DND-41 (cell line): ENCODE measurements at places on chromosomes 11 and 22.
A peak's percentile ranks its signal among the peaks of the same experiment; 100 is the strongest.

DNA sequence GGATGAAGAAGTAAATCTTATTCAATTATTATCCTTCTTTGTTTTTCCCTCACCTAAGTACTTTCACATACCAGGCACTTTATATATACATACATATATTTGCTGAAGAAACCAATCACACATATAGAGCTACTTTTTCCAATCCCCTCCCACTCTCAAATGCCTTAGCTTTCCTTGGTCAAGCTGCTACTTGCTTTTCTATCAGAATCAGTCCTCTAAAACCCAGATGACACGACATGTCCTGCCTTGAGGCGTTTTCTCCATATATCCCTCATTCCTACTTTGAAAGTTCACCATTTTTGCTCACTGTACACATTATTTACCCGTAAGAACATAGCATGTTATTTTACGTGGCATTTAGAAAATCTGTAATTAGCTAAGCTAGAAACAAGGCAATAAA lies 5.4 kb downstream of the RAB38 start:
- H3K4me1 ChIP-seq: no peaks in the 10 kb centered on the region
- DNase-seq: no peak
- H3K4me3 ChIP-seq: no peak overlapping the region
- H3K27ac ChIP-seq: no peak overlapping the region

GRCh38 chr22:27474112-27474571 lies 327.4 kb downstream of the MN1 start:
- DNase-seq: no peak
- no peak overlapping the region for H3K4me3 ChIP-seq
- no peak overlapping the region for H3K27ac ChIP-seq
- peaks cover 2% of the 10 kb centered on the region for H3K27me3 ChIP-seq
- no peaks in the 10 kb centered on the region for H3K36me3 ChIP-seq

GRCh38 chr11:17933708-17934107 lies 79.1 kb downstream of the SERGEF start:
- H3K4me3 ChIP-seq: no peak overlapping the region
- no peaks in the 10 kb centered on the region for H3K27me3 ChIP-seq
- no peaks in the 10 kb centered on the region; the same call in 1 of the 2 replicates for H3K36me3 ChIP-seq
- no peaks in the 10 kb centered on the region for H3K4me1 ChIP-seq
- no peak overlapping the region for H3K27ac ChIP-seq

- H3K27me3 ChIP-seq: peaks cover 10% of the 10 kb centered on the region
- no peak for DNase-seq
- H3K27ac ChIP-seq: no peak overlapping the region
These were observed 46.8 kb downstream of the ARHGAP32 start for GRCh38 chr11:129145276-129145675.

- no peak overlapping the region for H3K27ac ChIP-seq
- peaks cover 13% of the 10 kb centered on the region for H3K27me3 ChIP-seq
- H3K36me3 ChIP-seq: no peaks in the 10 kb centered on the region
These were observed 93.8 kb downstream of the TRIM29 start for GRCh38 chr11:120044011-120044675.

DNA sequence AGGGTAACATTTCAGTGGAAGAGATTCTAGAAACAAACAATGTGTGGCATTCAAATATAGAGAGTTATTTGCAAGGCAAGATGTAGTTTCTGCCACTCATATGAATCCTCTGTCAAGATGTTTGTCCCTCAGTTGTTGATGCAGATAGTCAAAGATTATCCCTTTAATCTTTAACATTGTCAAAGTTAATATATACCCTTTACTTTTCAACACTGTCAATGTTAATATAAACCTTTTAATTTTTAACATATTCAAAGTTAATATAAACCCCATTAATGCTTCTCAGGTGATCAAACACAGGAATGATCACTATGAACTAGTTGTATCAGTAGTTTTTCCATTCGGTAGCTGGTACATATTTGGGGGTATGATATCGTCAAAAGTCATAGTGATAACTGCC lies 51.9 kb upstream of the PICALM start:
- H3K27me3 ChIP-seq: peaks cover 21% of the 10 kb centered on the region
- H3K4me3 ChIP-seq: no peak overlapping the region
- no peak for DNase-seq

DNA sequence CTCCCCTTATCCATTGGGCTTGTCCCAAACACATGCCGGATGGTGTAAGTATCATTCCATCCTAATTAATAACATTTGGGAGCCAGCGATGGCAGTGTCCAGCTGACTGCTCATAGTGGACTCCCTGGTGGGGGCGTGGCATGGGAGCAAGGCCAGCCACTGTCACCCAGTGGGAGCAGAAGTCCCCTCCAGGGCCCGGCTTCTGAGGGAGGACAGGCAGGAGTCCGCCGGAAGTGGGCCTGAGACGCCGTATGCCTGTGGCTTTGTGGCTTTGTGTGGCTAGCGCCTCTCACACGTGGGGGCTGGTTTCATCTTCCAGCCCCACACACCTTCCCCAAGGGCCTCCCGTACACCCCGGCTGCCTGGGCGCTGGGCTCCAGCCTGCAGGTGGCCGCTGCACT lies 124.5 kb downstream of the KCNQ1 start:
- no peak for DNase-seq
- H3K36me3 ChIP-seq: no peaks in the 10 kb centered on the region
- no peaks in the 10 kb centered on the region for H3K27me3 ChIP-seq
- no peak overlapping the region for H3K4me3 ChIP-seq

DNA sequence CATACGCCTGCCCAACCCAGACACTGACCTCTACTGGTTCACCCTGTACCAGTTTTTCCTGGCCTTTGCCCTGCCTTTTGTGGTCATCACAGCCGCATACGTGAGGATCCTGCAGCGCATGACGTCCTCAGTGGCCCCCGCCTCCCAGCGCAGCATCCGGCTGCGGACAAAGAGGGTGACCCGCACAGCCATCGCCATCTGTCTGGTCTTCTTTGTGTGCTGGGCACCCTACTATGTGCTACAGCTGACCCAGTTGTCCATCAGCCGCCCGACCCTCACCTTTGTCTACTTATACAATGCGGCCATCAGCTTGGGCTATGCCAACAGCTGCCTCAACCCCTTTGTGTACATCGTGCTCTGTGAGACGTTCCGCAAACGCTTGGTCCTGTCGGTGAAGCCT lies 2.2 kb downstream of the MCHR1 start:
- peak overlapping the region; percentile 86 for H3K27ac ChIP-seq
- H3K27me3 ChIP-seq: no peaks in the 10 kb centered on the region
- no peak for DNase-seq
- H3K4me1 ChIP-seq: peaks cover 39% of the 10 kb centered on the region
- H3K4me3 ChIP-seq: no peak overlapping the region

GRCh38 chr22:25942856-25943411 lies 200.9 kb downstream of the MYO18B start:
- H3K4me1 ChIP-seq: no peaks in the 10 kb centered on the region
- no peaks in the 10 kb centered on the region for H3K36me3 ChIP-seq
- peaks cover 3% of the 10 kb centered on the region for H3K27me3 ChIP-seq
- DNase-seq: no peak
- no peak overlapping the region for H3K27ac ChIP-seq
- no peak overlapping the region for H3K4me3 ChIP-seq

GRCh38 chr11:93817426-93818348 lies 32.7 kb downstream of the VSTM5 start:
- no peak overlapping the region for H3K27ac ChIP-seq
- H3K27me3 ChIP-seq: no peaks in the 10 kb centered on the region
- H3K4me3 ChIP-seq: no peak overlapping the region
- DNase-seq: no peak

DNA sequence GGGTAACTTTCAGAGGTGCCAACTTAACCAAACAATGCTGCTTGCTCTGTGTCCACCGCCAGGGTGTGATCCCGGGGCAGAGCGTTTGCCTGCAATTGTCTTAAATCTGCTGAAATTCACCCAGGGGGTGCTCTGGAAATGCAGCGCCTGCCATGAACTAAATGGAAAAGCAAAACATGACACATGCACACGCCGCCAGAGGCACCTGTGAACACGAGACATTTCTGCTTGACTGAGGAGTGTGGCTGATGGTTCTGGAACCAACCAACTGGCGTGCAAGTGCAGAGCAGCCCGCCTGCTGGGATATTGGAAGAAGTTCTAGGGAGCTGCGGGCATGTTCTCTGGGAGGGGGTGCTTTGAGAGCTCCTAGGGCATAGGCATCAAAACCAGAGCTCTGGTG lies 30.4 kb downstream of the DSCAML1 start:
- H3K4me1 ChIP-seq: no peaks in the 10 kb centered on the region
- H3K27me3 ChIP-seq: no peaks in the 10 kb centered on the region
- DNase-seq: no peak
- peaks cover 10% of the 10 kb centered on the region for H3K36me3 ChIP-seq
- no peak overlapping the region for H3K27ac ChIP-seq

DNA sequence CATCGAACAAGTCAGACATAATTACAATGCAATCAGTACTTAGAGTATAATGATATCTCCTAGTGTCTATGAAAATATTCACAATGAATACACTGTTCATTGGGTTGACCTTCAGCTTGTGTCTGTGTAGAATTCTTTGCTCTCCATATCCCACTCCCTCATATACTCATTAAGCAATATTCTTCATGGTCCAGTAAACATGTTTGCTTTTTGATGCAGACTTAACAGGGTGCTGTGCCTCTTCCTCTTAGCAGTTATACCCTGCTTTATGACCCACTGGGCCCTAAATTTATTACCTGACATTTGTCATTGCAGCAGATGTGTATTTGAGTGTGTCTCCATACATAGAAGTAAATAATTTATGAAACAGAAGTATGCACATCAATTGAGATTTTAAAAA lies 352.5 kb upstream of the CCDC179 start:
- H3K4me1 ChIP-seq: no peaks in the 10 kb centered on the region
- no peak for DNase-seq
- H3K36me3 ChIP-seq: no peaks in the 10 kb centered on the region
- no peaks in the 10 kb centered on the region for H3K27me3 ChIP-seq
- no peak overlapping the region for H3K4me3 ChIP-seq
- no peak overlapping the region for H3K27ac ChIP-seq

DNA sequence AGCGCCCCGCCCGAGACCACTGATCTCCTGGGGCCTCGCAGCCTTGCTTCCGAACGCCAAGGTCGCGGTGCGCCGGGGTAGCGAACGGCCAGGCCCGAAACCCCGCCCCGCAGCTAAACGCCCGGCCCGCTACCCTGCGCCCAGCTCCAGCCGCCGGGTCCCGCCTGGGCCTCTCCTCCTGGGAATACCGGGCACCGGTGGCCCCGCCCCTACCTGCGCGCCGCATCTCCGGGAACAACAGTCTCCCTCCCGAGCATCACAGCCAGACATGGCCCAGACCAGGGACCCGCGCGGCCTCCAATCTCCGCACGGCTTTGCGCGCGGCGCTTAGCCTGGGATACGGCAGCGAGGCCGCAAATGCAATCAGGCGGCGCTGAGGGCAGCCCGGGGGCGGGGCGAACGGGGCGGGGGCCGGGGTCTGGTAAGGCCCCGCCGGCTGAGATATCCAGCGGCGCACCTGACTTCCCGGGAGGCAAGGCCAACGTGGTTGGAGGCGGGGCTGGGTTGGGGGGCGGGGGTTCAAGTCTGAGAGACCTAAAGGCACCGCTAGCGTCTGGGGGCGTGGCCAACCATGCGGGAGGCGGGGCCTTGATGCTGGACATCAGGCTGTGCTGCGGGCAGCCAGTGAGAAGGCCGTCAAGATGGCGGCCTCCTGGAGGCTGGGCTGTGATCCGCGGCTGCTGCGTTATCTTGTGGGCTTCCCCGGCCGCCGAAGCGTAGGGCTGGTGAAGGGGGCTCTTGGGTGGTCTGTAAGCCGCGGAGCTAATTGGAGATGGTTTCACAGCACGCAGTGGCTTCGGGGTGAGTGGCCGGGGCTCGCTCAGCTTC lies at the start of the genes APIP and PDHX:
TSS of gene APIP (minus strand) at position 365 of the 828 bp plus-strand sequence. CDS start at position 270, 95 bp downstream.
TSS of gene PDHX (plus strand) at position 604 of the 828 bp plus-strand sequence. CDS start at position 642, 38 bp downstream.
- peaks cover 16% of the 10 kb centered on the region for H3K36me3 ChIP-seq
- peak within 1 kb of the TSS; percentile 94 for H3K4me3 ChIP-seq

GRCh38 chr11:135019899-135020298 lies 607.9 kb upstream of the B3GAT1 start:
- no peaks in the 10 kb centered on the region for H3K4me1 ChIP-seq
- H3K27ac ChIP-seq: no peak overlapping the region
- H3K36me3 ChIP-seq: no peaks in the 10 kb centered on the region
- no peak overlapping the region for H3K4me3 ChIP-seq

DNA sequence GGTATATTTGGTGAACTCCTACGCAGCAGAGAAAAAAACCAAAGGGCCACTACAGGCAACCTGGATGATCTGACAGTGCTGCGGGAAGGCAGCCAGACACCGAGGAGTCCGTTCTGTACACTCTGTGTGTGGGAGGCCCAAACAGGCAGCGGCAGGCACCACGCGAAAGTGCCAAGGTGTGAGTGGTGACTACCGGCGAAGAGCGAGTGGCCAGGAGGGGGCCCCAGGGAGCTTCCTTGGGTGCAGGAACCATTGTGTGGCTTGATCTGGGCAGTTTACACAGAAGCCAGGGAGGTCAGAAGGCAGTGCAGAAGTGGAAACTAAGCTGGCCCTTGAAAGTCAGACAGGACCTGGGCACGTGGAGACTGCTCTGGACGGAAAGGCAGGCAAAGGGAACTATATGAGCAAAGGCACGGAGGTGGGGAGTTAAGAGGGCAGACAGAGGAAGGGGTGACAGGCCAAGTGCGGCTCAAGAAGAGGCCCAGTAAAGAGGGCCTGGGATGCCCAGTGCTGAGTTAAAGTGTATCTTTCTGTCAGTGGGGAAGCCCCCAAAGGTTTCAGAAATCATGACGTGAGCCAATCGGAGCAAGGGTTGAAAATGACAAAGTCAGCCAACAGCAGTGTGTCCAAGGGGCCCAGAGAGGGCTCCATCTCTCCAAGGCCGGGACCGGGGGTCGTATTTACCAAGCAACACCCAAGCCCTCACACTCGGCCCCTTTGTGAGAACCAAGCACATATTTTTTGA lies 10.6 kb downstream of the TMEM184B start:
- H3K27ac ChIP-seq: no peak overlapping the region
- no peaks in the 10 kb centered on the region for H3K4me1 ChIP-seq

DNA sequence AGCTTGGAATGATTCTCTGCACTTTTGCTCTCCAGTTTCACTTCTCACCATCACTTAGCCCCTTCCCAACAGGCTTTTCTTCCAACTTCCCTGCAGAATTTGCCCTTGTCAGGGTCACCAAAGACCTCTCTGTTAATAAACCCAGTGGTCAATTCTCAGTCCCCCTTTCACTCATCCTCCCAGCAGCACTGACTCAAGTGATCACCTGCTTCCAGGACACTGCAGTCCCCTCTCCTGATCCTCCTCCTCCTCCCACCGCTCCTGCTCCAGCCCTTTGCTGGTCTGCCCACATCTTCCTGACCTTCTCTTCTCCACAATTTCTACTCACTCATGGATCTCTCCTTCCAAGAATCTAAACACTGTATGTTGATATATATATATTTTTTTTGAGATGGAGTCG lies 57.9 kb downstream of the SHISAL1 start:
- DNase-seq: no peak
- H3K4me1 ChIP-seq: no peaks in the 10 kb centered on the region
- no peaks in the 10 kb centered on the region for H3K27me3 ChIP-seq
- H3K27ac ChIP-seq: no peak overlapping the region

DNA sequence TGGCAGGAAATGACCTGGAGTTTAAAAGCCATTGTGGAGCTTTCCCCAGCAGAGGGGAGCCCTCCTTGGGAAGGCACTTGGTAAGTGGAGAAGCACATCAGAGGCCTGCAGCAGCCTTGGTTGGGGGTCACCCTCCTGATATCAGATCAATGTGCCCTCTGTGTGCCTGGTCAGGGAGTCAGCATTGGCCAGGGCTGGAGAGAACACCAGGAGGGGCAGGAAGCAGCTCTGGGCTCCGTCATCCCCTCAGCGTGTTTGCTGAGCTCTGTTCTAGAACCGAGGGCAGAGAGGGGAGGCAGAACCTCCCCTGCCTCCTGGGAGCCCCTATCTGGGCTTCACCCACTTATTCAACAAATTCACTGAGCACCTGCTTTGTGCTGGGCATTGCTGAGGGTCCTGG lies 846.0 kb downstream of the TBC1D22A start:
- no peaks in the 10 kb centered on the region for H3K4me1 ChIP-seq
- H3K27ac ChIP-seq: no peak overlapping the region
- no peaks in the 10 kb centered on the region for H3K27me3 ChIP-seq
- no peak for DNase-seq
- H3K4me3 ChIP-seq: no peak overlapping the region
- no peaks in the 10 kb centered on the region for H3K36me3 ChIP-seq
